ENCODE measurements at places on chromosomes 16 and 17. TPM values are rescaled to one million over a fixed set of nuclear protein-coding genes. Genes with fewer than 3 reads are reported as not detected.

GRCh38 chr17:46810837-46811236 is 7.7 kb downstream of the WNT3 start:
- no peak for DNase-seq
- H3K27ac ChIP-seq = no peak overlapping the region
- H3K27me3 ChIP-seq = peaks cover 2% of the 10 kb centered on the region
- H3K4me1 ChIP-seq = peaks cover 4% of the 10 kb centered on the region

DNA sequence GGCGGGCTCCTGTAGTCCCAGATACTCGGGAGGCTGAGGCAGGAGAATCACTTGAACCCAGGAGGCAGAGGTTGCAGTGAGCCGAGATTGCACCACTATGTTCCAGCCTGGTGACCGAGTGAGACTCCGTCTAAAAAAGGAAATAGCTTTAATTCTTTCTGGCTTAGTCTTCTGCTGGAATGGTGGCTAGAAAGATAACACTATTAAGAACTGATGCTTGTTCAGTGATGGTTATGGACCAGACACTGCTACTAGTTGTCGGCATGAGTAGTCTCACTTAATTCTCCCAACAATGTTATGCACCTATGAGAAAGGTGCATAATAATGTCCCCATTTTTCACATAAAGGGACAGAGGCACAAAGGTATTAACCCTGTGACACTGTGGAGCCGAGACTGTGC is 188.7 kb downstream of the HS3ST3A1 start:
- H3K4me1 ChIP-seq = no peaks in the 10 kb centered on the region
- no peaks in the 10 kb centered on the region for H3K27me3 ChIP-seq
- no peak overlapping the region for H3K27ac ChIP-seq
- H3K36me3 ChIP-seq = no peaks in the 10 kb centered on the region
- H3K4me3 ChIP-seq = no peak overlapping the region

Gene CSF3
- total RNA-seq = not detected

DNA sequence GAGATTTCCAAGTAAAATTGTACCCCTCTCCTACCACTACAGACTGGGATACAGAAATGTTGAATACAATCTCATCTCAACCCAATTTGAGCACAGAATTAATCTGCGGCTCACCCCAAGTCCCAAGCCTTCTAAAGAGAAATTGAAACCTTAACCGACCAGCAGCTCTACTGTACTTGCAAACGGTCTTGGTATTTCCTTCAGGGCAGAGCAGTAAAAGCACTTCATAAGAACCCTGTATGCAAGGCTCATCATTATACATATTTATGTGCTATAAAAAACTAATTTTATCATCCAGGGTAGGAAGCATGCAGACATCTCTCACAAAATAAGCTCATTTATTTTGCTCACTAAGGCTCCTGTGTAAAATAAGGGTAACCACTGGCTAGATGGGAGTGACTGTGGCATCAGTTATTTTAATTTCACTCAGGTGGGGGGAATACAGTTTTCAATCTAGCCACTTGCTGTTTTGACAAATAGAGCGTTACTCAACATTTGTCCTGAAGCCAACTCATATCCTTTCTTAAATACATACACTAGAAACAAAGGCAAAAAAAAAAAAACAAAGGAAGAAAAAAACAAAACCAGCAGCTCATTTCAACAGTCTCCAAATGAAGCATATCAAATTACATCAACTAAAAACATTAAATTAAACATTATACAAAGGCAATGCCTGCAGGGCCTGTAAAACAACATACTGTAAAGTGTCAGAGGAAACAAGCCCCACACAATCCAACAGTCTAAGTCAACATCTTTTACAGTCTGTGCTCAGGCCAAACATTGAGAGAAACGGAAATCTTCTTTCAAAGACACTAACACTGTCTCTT is 65.0 kb downstream of the PARN start:
- H3K4me1 ChIP-seq = peaks cover 14% of the 10 kb centered on the region
- no peaks in the 10 kb centered on the region for H3K27me3 ChIP-seq
- H3K36me3 ChIP-seq = no peaks in the 10 kb centered on the region
- peak overlapping the region; percentile 30 for H3K27ac ChIP-seq
- peak overlapping the region; percentile 33 for H3K4me3 ChIP-seq

Gene CFAP119
- 10.9 TPM for total RNA-seq

DNA sequence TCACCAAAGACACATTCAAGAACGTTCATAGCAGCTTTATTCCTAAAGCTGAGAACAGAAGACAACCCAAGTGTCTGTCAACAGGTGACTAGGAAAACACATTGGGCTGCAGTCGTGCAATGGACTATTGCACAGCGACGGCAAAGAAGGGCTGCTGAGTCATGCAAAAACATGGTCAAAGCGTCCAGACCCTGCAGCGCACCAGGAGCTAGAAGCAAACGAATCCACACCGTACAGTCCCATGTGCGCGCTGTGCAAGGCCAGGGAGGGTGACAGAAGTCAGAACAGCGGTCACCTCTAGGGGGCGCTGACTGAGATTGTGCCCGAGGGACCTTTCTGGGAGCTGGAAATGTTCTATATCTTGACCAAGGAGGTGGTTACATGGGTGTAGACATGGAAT is 266.4 kb downstream of the MAF start:
- no peak overlapping the region for H3K4me3 ChIP-seq
- no peaks in the 10 kb centered on the region for H3K4me1 ChIP-seq
- H3K27me3 ChIP-seq = peaks cover 6% of the 10 kb centered on the region
- no peak overlapping the region for H3K27ac ChIP-seq
- no peaks in the 10 kb centered on the region for H3K36me3 ChIP-seq
- DNase-seq = peak; percentile 44

GRCh38 chr17:72101526-72101925 is 19.3 kb upstream of the SOX9 start:
- no peaks in the 10 kb centered on the region for H3K27me3 ChIP-seq
- H3K4me1 ChIP-seq = no peaks in the 10 kb centered on the region
- H3K36me3 ChIP-seq = no peaks in the 10 kb centered on the region
- H3K27ac ChIP-seq = no peak overlapping the region

Gene CCL4
- total RNA-seq = not detected

GRCh38 chr17:29838961-29839360 is 91.1 kb downstream of the SSH2 start:
- no peaks in the 10 kb centered on the region for H3K36me3 ChIP-seq
- H3K4me3 ChIP-seq = no peak overlapping the region
- peaks cover 15% of the 10 kb centered on the region for H3K4me1 ChIP-seq
- DNase-seq = peak; percentile 53
- peak overlapping the region; percentile 25 for H3K27ac ChIP-seq
- H3K27me3 ChIP-seq = no peaks in the 10 kb centered on the region

- no peak for DNase-seq
- peaks cover 8% of the 10 kb centered on the region for H3K27me3 ChIP-seq
- H3K36me3 ChIP-seq = peaks cover 6% of the 10 kb centered on the region
- H3K27ac ChIP-seq = no peak overlapping the region
These were observed 14.5 kb downstream of the SLC7A6OS start for GRCh38 chr16:68296291-68296690.

DNA sequence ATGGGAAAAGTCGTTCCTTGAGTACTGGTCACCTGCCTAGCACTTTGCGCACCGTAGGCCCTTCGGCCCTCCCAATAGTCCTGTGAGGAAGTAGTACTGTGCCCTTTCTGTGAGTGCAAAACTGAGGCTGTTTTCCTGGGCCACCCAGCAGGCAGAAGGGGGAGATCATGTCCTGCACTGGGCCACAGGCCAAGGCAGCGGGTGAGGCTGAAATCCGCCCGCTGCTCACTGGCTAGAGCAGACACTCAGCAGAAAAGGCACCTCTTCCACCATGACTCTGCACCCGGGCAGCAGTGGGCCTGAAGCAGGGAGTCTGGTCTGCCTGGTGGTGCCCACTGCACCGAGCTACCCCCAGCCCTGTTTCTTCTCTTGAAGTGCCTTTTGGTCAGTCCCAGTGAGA is 20.2 kb downstream of the METTL22 start:
- H3K4me1 ChIP-seq = peaks cover 20% of the 10 kb centered on the region
- H3K27me3 ChIP-seq = peaks cover 3% of the 10 kb centered on the region
- no peak for DNase-seq
- no peak overlapping the region for H3K4me3 ChIP-seq
- peaks cover 16% of the 10 kb centered on the region for H3K36me3 ChIP-seq

DNA sequence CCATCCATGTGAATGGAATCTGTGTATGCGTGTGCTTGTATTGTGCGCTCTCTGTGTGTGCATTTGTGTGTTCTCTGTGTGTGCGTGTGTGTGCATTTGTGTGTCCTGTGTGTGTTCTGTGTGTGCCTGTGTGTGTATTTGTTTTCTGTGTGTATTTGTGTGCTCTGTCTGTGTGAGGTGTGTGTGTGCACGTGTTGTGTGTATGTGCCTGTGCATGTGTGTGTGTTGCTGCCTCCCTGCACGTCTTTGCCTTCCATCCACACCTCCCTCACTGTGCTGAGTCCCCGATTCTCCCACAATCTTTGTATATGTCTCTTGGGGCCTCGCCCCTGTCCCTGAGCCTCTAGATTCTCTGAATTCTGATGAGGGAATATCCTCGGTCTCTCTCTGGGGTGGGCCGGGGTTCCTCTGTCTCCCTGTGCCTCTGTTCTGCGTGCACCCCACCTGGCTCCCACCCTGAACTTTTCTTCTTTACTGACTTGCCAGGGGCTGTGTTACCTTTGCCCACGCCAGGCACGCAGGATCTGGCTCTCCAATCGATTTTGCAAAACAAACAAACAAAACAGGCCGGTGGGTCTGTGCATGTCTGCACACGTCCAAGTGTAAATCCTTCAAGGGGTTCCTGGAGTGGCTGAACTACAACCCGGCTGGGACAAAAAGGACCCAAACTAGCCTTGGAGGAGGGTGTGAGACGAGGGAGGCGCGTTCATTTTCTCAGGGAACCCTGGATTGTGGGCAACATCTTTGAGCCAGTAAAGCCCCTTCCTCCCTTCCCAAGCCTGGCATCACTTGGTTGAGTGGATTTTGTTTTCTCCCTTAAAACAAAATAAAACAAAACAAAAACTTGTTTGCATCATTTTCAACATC is 8.1 kb upstream of the FOXF1 start:
- H3K36me3 ChIP-seq = no peaks in the 10 kb centered on the region
- peaks cover 48% of the 10 kb centered on the region for H3K27me3 ChIP-seq
- H3K4me3 ChIP-seq = no peak overlapping the region
- no peak for DNase-seq

DNA sequence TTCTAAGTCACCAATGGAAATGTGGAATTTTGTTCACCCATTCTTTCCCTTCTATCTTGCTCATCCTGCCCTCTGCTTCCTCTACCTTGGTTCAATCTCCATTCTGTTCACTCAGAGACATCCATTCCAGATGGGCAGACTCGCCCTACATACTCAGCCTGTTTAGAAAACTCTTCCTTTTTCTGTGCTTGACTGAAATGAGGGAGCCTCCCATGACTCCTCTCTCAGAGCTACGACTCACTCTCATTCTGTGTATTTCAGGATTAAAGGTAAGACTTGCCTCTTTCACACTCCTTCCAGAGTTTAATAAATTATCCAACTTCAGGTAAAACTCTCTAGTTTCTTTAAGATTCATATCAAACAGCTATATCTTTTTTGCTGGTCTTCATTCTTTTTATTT is 182.8 kb downstream of the HS3ST3A1 start:
- no peak for DNase-seq
- no peaks in the 10 kb centered on the region for H3K27me3 ChIP-seq
- no peaks in the 10 kb centered on the region for H3K4me1 ChIP-seq
- H3K4me3 ChIP-seq = no peak overlapping the region
- no peaks in the 10 kb centered on the region for H3K36me3 ChIP-seq

DNA sequence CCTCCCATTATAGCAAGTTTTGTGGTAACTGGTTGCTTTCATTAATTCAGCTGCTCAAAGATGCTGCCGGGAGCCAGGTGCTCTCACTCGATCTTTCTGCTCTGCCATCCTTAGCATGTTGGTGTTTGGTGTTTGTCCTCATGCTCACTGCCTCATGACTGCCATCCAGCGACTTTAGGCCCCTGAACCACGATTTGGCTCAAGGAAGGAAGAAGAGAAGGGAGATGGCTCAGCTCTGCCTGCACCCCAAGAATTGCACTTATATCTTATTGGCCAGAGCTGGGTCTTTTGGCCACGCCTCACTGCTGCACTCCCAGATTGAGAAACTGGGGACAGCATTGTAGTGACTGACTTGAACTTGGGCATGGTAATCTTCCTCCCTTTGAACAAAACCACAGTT is 52.7 kb downstream of the ARSG start:
- H3K27me3 ChIP-seq = no peaks in the 10 kb centered on the region
- H3K36me3 ChIP-seq = no peaks in the 10 kb centered on the region
- H3K27ac ChIP-seq = no peak overlapping the region
- no peak overlapping the region for H3K4me3 ChIP-seq
- DNase-seq = no peak
- no peaks in the 10 kb centered on the region for H3K4me1 ChIP-seq

DNA sequence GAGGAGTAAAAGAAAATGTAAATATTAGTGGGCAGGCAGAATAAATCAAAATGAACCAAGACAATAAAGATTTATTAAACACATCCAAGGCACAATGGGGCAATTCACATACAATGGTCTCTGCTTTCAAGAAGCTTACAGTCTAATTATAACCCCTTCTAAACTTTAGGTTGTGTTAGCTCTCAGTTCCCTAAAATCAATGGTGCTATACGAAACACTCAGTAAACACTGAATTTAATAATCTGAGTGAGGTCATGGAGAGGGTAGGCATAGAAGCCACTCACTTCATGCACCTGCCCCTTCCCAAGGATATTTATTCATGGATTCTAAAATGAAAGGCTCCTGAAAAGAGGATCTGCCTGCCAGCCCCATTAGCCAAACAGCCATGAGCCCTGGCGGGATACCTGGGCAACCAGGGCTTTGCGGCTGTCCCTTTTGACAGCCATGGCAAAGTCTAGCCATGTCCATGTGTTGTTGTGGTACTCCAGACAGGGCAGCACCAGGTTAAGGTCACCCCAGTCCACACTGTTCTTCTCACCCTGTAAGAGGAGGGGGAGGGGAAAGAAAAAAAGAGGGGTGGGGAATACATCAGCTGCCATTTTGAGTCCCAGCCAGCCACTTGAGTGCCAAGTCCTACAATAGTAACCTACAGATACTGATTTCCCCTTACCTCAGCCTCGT is 1.4 kb upstream of the RSKR start:
- peaks cover 3% of the 10 kb centered on the region for H3K4me1 ChIP-seq
- peaks cover 3% of the 10 kb centered on the region for H3K27me3 ChIP-seq
- no peak overlapping the region for H3K4me3 ChIP-seq
- no peak overlapping the region for H3K27ac ChIP-seq
- DNase-seq = no peak

DNA sequence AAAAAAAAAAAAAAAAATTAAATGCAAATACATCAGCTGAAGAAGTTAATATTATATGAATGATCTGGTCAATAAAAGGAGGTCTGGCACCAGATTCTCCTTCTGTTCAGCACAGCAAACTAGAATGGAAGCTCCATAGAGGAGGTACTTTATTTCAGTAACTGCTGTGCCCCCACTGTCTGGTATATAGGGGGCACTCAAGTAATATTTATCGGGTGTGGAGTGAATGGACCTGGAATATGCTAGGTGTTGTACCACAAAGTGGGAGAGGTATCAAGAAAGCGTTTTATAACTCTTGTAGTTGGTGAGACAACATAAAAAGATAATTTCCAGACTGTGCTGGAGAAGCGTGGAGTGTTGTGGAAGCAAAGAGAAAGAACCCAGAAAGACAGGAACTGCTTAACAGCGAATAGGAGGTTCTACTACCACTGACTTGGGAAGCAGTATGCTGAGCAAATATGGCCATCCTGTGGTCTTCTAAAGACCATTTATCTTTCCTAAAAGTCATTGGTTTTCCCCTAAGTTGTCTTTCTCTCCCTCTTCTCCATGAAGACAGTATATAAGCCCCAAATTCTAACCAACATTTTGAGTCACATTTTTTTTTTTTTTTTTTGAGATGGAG is 12.2 kb upstream of the PRKCA start:
- no peaks in the 10 kb centered on the region for H3K36me3 ChIP-seq
- no peak overlapping the region for H3K4me3 ChIP-seq
- no peak overlapping the region for H3K27ac ChIP-seq
